ENCODE measurements at places on chromosomes 3 and 15. TPM values are rescaled to one million over a fixed set of nuclear protein-coding genes. Genes with fewer than 3 reads are reported as not detected.

The CHRM5 gene
- polyA plus RNA-seq: not detected

The TRIM42 gene
- not detected for polyA plus RNA-seq

The C2CD4A gene
- polyA plus RNA-seq: not detected

The ACAD11 gene
- polyA plus RNA-seq: 0.40 TPM

The SERPINI2 gene
- not detected for polyA plus RNA-seq

The SLC28A2 gene
- polyA plus RNA-seq: not detected

The PLA2G4E gene
- not detected for polyA plus RNA-seq

The KCNMB3 gene
- 1.0 TPM for polyA plus RNA-seq

The RLBP1 gene
- not detected for polyA plus RNA-seq

The CHST14 gene
- polyA plus RNA-seq: 1.2 TPM

The CISH gene
- polyA plus RNA-seq: 2.9 TPM

The IGF1R gene
- polyA plus RNA-seq: 4.2 TPM

The KCNMB2 gene
- not detected for polyA plus RNA-seq

The SAMD7 gene
- not detected for polyA plus RNA-seq

The MUC20 gene
- polyA plus RNA-seq: not detected

The CRELD1 gene
- 19.2 TPM for polyA plus RNA-seq

The CPNE9 gene
- polyA plus RNA-seq: 0.55 TPM

The SLC12A8 gene
- polyA plus RNA-seq: 0.36 TPM

The GOLGA8A gene
- polyA plus RNA-seq: 0.03 TPM

The SLC7A14 gene
- not detected for polyA plus RNA-seq

The PCSK6 gene
- polyA plus RNA-seq: 0.10 TPM

The GOLGA6B gene
- not detected for polyA plus RNA-seq

The HES1 gene
- polyA plus RNA-seq: 0.26 TPM

The ATP6V1A gene
- polyA plus RNA-seq: 295 TPM

The ZNF717 gene
- polyA plus RNA-seq: 4.2 TPM

The TRH gene
- not detected for polyA plus RNA-seq

The MPI gene
- polyA plus RNA-seq: 19.7 TPM

The BSN gene
- polyA plus RNA-seq: not detected

The ANKUB1 gene
- polyA plus RNA-seq: not detected

The TGM4 gene
- polyA plus RNA-seq: not detected

The TGM5 gene
- not detected for polyA plus RNA-seq

The CCRL2 gene
- polyA plus RNA-seq: 11.7 TPM

The RTP4 gene
- 6.6 TPM for polyA plus RNA-seq

The ACTRT3 gene
- polyA plus RNA-seq: not detected

The BCL2A1 gene
- 465 TPM for polyA plus RNA-seq

The IQCF5 gene
- not detected for polyA plus RNA-seq
